ENCODE measurements at places on chromosomes 6 and 20.

DNA sequence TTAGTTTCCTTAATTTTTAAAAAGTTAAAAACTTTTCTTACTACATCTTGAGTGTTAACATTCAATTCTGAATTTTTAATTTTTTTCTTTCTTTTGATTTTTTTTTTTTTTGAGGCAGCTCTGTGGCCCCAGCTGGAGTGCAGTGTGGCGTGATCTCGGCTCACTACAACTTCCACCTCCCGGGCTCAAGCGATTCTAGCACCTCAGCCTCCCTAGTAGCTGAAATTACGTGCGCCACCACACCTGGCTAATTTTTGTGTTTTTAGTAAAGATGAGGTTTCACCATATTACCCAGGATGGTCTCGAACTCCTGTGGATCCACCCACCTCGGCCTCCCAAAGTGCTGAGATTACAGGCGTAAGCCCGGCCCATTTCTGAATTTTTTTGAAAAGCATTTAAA is 1.2 kb downstream of the DDX43 start:
- no peaks in the 10 kb centered on the region for H3K4me1 ChIP-seq
- DNase-seq: no peak
- no peak overlapping the region for H3K27ac ChIP-seq
- peaks cover 2% of the 10 kb centered on the region for H3K27me3 ChIP-seq
- H3K4me3 ChIP-seq: no peak overlapping the region

GRCh38 chr6:165181951-165182414 is 127.4 kb downstream of the C6orf118 start:
- no peaks in the 10 kb centered on the region for H3K36me3 ChIP-seq
- no peaks in the 10 kb centered on the region for H3K27me3 ChIP-seq
- no peak for DNase-seq
- no peak overlapping the region for H3K27ac ChIP-seq

- no peaks in the 10 kb centered on the region for H3K27me3 ChIP-seq
- DNase-seq: no peak
- H3K4me1 ChIP-seq: no peaks in the 10 kb centered on the region
- peaks cover 2% of the 10 kb centered on the region for H3K36me3 ChIP-seq
These were observed 46.6 kb upstream of the UST start for GRCh38 chr6:148700047-148700715.

GRCh38 chr6:89729818-89730217 is 89.8 kb downstream of the MDN1 start:
- H3K27me3 ChIP-seq: no peaks in the 10 kb centered on the region
- no peaks in the 10 kb centered on the region for H3K4me1 ChIP-seq

DNA sequence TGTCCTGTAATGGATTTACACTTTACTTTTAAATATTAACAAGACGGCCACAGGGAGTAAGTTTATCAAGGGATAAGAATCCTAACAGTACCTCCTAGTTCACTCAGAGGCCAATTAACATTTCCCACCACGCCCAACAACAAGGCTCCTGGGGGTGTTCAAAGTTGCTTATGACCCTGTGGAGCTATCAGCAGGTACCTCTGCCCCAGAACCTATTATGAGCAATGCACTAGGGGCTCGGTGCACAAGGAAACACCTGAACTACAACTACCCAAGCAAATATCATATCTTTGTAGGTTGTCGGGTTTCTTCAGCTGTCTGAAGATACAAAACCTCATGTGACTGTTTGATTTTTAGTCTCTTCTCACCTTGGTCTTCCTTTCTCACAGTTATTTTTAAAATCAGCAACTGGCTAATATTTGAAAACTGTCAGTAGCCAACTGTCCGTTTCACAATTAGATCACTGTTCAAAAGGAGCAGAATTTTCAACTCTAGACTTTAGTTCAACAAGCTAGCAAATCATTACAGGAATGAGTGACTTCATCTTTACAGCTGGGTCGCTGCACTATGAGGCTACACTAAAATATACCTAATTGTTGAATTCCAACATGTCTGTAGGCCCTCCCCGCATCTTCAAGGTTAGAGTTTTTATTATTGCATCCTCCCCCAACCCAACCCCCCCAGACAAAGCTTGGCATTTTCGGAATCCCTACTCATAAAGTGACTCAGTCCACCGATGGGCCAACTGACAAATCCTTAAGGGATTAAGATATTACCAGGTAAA is 38.1 kb downstream of the B4GALT5 start:
- H3K36me3 ChIP-seq: no peaks in the 10 kb centered on the region
- DNase-seq: no peak
- peaks cover 67% of the 10 kb centered on the region for H3K4me1 ChIP-seq
- no peak overlapping the region for H3K27ac ChIP-seq
- H3K4me3 ChIP-seq: no peak overlapping the region

DNA sequence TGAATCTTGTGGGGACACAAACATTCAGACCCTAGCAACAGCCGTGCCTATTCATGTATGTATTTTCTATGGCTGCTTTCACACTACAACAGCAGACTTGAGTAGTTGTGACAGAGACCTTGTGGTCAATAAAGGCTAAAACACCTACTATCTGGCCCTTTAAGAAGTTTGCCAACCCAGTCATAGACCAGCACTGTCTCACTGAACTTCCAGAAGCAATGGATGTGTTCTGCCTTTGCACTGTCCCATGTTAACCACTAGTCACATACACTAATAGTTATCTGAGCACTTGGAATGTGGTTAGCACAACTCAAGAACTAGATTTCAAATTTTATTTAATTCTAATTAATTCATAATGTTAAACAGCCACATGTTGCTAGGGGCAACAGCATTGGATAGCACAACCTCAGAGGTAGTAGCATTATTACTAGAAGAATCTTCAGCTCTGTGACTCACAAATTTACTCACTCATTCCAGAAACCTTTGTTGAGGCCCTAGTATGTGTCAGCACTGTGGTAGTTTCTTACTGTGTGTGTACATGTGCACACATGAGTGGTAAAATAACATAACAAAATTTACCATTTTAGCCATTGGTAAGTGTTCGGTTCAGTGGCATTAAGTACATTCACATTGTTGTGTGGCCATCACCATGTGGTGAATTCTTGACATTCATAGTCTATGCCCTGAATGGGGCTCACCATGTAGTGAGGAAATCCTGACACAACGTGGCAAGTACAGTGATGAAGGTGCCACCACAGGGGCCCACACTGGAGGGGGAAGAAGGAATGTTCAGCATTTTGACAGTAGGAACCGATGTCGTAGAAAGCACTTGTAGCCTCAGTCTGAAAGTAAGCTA is 107.3 kb downstream of the CEP57L1 start:
- no peak overlapping the region for H3K4me3 ChIP-seq
- DNase-seq: no peak
- H3K27ac ChIP-seq: no peak overlapping the region
- H3K4me1 ChIP-seq: no peaks in the 10 kb centered on the region

DNA sequence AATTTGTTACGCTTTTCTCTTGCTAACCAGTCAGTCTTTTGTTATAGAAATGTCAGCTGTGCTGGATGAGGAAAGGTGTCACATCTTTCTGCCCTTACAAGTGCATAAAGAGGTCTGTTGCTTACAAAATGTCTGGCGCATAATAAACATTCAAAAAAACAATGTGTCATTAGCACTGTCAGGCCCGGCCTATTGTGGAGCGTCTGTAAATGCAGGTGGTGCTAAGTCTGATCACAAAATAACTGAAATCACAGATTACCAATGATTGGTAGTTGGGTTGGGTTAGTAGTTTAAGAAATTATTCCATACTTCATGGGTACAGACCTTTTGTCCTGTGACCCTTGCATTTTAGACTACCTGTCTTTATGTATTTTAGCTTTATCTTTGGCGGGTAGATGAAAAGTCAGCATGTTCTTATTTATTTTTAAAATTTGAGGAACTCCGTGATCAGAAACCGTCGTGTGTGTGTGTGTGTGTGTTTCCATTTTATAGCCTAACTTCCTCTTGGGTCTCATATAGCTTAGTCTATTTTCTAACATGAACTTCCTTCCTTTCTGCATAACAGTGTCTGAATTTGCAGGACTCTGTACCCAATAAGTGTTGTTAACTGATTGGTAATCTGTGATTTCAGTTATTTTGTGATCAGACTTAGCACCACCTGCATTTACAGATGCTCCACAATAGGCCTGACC is 88.1 kb upstream of the IFNGR1 start:
- no peak overlapping the region for H3K4me3 ChIP-seq
- no peaks in the 10 kb centered on the region for H3K36me3 ChIP-seq
- H3K27me3 ChIP-seq: no peaks in the 10 kb centered on the region
- no peak overlapping the region for H3K27ac ChIP-seq

- no peak for DNase-seq
- no peaks in the 10 kb centered on the region for H3K4me1 ChIP-seq
- H3K4me3 ChIP-seq: no peak overlapping the region
- no peak overlapping the region for H3K27ac ChIP-seq
- no peaks in the 10 kb centered on the region for H3K36me3 ChIP-seq
- no peaks in the 10 kb centered on the region for H3K27me3 ChIP-seq
These were observed 147.0 kb downstream of the TENT5A start for GRCh38 chr6:81605526-81605925.

DNA sequence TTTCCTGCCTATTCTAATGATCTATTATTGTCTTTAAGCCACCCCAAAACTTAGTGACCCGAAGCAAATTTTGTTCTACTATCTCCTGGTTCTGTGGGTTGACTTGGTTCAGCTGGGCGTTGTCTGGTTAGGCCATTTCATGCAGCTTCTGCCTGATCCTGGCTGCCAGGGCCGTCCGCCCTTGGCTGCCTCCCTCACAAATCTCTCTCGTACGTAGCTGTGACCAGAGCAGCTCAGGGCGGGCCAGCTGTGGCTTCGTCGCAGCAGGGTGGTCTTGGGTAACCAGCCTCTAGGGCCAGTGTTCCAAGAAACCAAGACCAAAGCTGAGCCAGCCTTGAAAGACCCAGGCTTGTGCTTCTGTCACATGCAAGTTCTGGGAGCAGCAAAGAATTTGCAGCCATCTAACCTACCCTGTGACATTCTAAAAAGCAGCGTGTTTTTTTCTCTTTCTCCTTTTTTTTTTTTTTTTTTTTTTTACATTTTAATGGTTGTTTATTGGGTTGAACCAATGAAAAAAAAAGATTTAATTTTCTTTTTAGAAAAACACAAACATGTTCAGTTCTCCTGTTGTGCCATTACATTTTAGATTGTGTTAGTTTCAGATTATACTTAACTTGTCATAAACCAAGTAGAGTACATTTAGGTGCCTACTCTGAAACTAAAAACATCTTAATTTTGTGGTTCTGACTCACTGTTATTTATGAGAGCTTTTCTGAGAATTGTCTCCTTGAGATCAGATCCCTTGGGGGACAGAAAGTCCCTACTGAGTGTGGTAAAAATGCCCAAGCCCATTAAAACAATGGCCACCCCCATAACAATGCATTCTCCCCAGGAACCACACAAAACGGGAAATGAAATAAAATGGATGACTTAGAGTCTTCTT is 83.9 kb downstream of the ZDHHC14 start:
- no peaks in the 10 kb centered on the region for H3K27me3 ChIP-seq
- H3K36me3 ChIP-seq: no peaks in the 10 kb centered on the region
- DNase-seq: no peak
- peaks cover 28% of the 10 kb centered on the region for H3K4me1 ChIP-seq

DNA sequence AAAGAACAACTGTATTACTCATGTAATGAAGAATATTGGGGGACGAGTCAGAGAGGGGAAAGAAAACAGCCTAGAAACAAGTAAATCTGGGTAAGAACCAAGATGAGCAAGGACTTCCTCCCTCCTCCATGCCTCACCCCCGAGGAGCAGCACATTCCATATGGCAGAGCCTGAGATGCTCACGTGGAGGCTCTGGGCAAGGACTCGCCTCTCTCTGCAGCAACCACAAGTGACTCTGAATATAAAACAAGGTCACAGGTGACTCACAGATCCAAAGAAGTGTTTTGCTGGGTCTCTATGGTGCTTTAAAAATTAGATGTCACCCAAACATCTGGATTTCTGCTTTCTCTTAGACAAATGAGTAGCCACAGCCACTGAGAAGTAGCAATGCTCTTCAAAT is 453.0 kb upstream of the SULF2 start:
- no peak overlapping the region for H3K27ac ChIP-seq
- H3K4me3 ChIP-seq: no peak overlapping the region
- DNase-seq: no peak
- H3K4me1 ChIP-seq: peaks cover 34% of the 10 kb centered on the region
- no peaks in the 10 kb centered on the region for H3K27me3 ChIP-seq

DNA sequence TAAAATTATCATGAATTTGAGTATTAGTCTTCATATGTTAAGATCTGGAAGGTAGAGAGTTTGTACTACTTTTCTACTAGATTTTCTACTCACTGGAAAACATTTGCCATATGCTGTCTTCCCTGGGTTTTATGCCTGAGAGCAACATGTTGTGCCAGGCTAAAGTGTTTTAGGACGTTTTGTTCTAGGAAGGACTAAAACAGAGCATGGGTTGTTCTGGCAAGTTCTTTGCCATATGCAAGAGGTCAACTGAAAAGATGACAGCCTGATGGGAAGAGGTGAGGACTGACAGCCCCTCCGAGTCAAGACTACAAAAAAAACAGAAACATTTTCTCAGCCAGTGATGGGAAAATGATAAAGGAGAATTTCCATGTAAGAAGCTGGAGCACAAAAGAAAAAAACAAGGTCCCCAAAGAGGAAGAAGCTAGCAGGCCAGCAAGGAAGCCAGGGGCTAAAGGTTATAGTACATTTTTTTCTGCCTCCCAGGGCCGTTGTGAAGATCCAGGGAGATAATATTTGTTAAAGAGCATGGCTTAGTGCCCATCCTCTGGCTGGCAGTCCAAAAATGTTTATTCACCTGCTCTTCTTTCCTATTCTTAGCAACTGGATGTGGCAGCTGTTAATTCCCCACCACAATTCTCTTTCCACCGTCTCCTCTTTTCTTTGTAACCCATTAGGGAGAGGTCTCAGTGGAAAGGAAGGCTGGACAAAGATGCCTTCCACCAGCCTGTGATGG is 7.8 kb downstream of the SCGN start:
- H3K36me3 ChIP-seq: no peaks in the 10 kb centered on the region
- no peak overlapping the region for H3K27ac ChIP-seq
- peaks cover 60% of the 10 kb centered on the region for H3K27me3 ChIP-seq
- DNase-seq: no peak
- H3K4me1 ChIP-seq: no peaks in the 10 kb centered on the region

DNA sequence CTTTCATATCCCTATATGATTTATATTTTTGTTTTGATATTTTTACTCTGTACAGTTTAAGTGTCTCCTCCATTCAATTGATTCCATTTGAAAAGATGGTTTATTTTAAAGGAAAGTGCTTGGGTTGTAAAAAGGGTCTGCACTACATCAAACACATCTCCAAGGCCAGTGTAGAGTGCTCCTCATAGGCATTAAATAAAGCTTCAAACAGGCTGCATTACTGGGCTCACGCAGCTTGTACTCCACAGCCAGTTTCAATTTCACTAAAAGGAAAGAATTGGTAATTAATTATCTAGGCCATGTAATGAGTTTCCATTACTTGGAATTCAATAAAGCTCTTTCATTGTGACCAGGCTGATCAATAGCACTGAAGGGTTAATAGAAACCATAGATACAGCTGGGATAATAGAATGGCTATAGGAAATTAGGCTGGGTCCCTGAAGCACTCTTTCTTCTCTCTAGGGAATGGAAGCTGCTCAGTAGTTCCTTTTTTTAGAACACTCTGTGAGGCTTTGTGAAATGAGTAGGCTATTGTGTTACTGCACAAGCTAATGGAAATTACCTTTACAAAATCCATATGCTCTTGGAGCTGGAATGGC is 442.2 kb downstream of the RNF144B start:
- H3K4me1 ChIP-seq: peaks cover 6% of the 10 kb centered on the region
- no peak for DNase-seq
- H3K27ac ChIP-seq: no peak overlapping the region

Measured in mesothelial cell of epicardium (in vitro differentiated cells).